ENCODE measurements at places on chromosomes 5 and 9.
A peak's percentile ranks its signal among the peaks of the same experiment; 100 is the strongest.

- DNase-seq = no peak
Observed at GRCh38 chr9:79300068-79300467, 271.7 kb upstream of the TLE4 start.

DNA sequence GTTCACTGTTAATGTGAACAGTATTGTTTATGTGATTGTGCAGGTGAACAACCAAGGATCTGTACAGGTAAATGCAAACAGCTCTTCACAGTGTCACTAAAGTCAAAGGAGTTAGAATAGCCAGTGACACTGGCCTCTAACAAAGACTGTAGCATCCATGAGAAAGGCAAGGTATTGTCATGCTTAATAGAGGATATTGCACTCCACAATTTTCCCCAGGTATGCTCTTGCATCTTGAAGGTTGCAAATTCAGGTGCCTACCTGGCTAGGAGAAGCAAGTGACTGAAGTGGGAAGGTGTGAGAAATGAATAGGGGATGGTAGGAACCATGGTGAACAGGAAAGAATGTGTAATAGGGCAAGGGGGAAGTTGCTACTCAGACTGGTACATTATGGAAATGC, 101.2 kb upstream of the EFNA5 start:
- no peak for DNase-seq

DNA sequence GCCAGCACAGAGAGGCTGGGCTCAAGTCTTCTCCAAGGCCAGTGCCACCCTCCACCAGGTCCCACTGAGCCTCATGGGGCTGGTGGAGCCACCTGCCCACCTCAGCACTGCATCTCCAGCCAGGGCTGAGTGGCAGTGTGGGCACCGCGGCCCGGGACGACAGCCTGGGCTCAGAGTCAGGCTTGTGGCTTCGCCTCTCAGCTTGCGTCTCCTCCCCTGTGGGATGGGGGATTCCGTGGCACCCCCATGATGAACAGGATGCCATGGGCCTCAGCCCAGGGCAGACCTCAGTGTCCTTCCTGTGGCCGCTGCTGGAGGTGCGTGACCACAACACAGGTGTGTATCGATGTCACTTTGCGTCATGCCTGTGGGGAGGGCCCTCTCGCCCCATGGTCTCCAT, 136.4 kb upstream of the PPP1R26 start:
- no peak for DNase-seq

DNA sequence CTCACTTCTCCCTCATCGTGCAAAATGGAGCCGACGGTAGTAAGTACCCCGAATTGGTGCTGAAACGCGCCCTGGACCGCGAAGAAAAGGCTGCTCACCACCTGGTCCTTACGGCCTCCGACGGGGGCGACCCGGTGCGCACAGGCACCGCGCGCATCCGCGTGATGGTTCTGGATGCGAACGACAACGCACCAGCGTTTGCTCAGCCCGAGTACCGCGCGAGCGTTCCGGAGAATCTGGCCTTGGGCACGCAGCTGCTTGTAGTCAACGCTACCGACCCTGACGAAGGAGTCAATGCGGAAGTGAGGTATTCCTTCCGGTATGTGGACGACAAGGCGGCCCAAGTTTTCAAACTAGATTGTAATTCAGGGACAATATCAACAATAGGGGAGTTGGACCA, 979 bp downstream of the PCDHGA12 start:
- DNase-seq = no peak

GRCh38 chr5:52725808-52726207, 61.9 kb upstream of the ITGA1 start:
- peak; percentile 64 for DNase-seq

GRCh38 chr9:120416781-120417427, 163.1 kb downstream of the CDK5RAP2 start:
- no peak for DNase-seq

DNA sequence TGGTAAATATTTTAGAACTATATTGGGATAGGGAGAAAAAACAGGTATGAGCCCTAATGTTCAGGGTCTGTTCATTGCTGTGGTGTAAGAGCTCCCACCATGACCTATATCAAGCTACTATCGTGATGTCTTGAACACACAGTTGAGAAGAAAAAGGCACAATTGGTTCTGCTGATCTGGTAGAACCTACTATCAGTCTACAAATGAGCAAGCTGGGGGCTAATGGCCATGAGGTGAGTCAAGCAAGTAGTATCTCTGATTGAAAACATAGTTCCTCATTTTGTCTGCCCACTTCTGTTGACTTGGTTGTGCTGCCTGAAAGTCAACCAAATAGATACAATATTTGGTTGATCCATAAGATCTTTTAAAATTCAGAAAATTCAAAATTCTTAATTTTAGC, 1026.3 kb downstream of the CDH12 start:
- no peak for DNase-seq

- no peak for DNase-seq
Observed at GRCh38 chr9:136779808-136780207, 11.3 kb upstream of the TMEM141 start.

- DNase-seq = peak; percentile 71
Observed at GRCh38 chr9:130053504-130054324, at the start of gene GPR107. GPR107 (plus strand) TSS chr9:130053906; CDS start chr9:130053933, 27 bp downstream.

Measured in DND-41 (cell line).